ENCODE measurements at places on chromosomes 11 and 22.

GRCh38 chr11:47506795-47507562 lies 46.0 kb downstream of the CELF1 start:
- no peak for DNase-seq

- DNase-seq = no peak
These were observed 240.2 kb downstream of the CADM1 start for GRCh38 chr11:115263799-115264656.

- DNase-seq = no peak
These were observed 49.5 kb downstream of the MICAL3 start for GRCh38 chr22:17974703-17975372.

GRCh38 chr11:32487270-32487669 lies 51.9 kb upstream of the WT1 start:
- DNase-seq = no peak

DNA sequence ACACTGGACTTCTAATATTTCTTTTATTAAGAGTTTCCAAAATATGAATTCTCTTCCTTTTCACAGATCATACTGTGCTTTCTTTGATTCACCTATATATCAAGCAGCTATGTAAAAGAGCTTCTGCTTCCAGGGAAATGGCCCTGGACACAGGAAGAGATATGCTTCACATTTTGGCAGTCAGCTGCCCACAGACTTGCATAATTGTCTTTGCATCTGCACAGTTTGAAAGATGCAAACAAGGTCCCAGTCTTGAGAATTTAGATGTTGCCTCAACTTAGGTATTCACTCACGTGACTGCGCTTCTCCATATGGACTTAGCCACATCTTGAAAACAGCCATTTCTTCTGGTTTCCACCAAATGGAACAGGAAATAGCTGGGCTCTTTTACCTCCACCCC lies 92.3 kb upstream of the POU2AF2 start:
- no peak for DNase-seq

GRCh38 chr11:26946257-26946716 lies 47.6 kb upstream of the FIBIN start:
- no peak for DNase-seq

DNA sequence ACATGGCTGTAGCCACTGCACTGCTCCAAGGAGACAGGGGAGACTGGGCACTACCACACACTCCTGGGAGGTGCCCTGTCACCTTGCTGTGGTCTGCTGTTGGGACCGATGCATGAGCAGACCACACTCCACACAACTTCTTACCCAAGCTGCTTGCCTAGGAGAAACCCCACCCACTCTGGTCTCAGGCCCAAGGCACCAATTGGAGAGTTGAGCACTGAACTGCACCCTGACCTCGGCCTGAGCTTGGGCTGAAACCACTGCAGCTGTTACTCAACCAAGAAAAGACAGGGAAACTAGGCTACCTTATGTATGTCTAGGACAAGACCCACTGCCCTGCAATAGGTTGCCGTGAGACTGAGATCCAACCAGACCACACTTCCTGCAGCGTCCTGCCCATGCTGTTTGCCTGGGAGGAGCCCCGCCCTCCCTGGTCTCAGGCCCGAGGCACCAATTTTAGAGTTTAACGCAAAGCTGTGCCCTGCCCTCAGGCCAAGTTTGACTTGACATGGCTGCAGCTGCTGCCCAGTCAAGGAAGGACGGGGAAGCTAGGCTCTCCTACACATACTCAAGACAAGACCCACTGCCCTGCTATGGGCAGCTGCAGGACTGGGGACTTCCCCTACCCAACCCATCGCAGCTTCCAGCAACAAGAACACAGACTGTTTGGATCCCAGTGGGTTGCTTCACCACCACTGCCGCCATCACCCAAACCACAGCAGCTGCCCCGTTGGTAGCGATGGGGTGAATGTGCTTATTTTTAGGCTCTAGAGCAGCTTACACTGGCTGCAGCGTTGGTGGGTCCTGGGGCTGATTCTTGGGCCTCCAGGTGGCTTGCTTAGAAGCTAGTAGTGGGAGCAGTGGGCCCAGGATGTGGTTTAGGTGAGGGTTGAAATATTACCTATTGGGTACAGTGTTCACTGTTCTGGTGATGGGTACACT lies 66.8 kb downstream of the BRD1 start:
- DNase-seq = no peak

DNA sequence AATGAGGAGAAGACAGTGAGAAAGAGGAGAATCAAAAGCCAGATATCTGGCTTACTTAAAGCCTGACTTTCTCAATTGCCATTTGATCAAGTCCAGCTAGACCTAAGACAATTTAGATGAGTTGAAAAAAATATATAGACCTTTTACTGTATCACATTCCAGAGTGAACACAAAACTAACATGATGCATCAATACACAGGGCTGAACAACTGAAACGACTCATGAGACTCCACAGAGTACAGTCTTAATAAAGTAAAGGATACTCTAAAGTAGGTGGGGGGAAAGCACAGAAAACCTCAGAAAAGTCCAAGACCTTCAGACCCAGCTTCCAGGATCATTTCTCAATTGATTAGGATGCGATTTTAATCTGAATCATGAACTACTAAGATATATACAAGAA lies 95.3 kb upstream of the OR9G4 start:
- no peak for DNase-seq

- DNase-seq = no peak
These were observed 2.3 kb downstream of the ATG16L2 start for GRCh38 chr11:72816404-72816990.

DNA sequence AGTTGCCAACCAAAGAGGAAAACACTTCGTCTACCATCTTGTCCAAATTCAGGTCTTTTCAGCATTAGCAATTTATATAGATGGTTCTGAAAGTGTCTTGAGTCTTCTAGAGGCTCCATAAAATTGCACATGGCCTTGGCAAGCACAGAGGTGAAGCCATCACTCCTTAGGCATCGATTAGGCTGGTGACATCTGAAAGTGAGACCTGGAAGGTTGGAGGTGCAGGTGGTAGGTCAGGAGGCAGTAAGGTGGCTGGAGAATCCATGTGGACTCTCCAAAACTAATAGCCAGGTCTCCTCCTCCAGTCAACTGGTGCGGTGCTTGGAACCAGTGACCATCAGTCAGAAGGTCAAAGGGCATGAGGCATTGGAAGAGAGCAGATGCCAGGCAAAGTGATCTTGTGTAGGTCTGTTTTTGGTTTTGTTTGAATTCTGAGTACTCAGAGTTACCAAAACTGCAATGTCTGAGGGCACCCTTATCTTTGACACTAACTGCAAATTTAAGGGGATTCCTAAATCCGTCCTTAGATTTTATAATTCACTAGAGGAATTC lies 6.6 kb upstream of the APOL2 start:
- DNase-seq = no peak

DNA sequence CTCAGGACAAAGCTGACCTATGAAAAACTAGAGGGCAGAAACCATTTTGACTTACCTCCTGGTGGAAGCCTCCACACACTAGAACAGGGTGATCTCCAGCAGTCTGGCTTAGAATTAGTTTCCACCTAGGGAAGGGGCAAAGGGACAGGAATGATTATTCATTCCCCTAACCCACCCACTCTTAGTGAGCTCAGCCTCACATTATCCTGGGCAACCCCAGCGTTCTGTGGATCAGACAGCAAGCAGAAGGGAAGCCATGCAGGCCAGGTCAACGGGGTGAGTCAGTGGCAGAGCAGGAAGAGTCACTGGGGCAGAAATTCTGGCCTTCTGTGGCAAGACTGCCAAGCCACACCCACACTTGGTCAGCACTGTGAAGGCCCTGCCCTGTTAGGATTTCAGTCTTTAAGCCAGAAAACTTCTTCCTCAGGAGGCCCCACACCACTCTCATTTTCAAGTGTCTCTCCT lies 10.5 kb downstream of the NUMA1 start:
- peak; percentile 40 for DNase-seq

GRCh38 chr11:29352273-29352795 lies 664.5 kb downstream of the KCNA4 start:
- DNase-seq = no peak

GRCh38 chr11:109668973-109669634 lies 247.1 kb downstream of the C11orf87 start:
- DNase-seq = no peak

DNA sequence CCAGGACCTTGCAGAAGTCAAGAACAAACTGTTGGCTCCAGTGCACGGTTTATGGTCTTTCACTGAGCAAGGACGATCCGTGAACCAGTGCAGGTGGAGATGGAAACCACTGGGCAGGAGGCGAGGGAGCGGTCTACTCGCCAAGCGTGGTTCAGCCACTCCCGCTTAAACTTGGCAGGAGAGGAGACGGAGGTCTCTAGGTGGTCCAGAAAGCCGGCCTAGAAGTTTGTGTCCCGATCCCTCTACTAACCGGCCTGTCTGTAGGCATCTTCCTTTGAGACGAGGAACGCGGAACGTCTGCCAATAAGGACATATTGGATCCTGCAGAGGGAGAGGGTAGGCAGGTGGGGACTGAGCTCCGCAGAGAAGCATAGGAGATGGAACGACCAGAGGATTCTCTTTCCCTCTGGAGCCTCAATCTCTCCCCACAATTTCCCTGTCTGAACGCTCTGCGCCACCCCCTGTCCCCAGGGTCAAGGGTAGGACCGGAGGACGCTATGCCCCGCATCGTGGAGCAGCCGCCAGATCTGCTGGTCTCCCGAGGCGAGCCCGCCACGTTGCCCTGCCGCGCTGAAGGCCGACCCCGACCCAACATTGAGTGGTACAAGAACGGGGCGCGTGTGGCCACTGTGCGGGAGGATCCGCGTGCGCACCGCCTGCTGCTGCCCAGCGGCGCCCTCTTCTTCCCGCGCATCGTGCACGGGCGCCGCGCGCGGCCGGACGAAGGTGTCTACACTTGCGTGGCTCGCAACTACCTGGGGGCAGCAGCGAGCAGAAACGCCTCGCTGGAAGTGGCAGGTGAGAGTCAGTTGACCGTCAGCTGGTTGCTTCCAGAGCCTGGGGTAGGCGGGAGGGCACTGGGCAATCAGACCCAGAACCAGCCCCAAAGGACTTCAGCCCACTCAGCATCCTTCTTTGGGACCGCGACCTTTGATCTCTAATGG lies 3.4 kb downstream of the ROBO3 start:
- no peak for DNase-seq

GRCh38 chr11:33936725-33937604 lies 45.1 kb upstream of the LMO2 start:
- DNase-seq = no peak

DNA sequence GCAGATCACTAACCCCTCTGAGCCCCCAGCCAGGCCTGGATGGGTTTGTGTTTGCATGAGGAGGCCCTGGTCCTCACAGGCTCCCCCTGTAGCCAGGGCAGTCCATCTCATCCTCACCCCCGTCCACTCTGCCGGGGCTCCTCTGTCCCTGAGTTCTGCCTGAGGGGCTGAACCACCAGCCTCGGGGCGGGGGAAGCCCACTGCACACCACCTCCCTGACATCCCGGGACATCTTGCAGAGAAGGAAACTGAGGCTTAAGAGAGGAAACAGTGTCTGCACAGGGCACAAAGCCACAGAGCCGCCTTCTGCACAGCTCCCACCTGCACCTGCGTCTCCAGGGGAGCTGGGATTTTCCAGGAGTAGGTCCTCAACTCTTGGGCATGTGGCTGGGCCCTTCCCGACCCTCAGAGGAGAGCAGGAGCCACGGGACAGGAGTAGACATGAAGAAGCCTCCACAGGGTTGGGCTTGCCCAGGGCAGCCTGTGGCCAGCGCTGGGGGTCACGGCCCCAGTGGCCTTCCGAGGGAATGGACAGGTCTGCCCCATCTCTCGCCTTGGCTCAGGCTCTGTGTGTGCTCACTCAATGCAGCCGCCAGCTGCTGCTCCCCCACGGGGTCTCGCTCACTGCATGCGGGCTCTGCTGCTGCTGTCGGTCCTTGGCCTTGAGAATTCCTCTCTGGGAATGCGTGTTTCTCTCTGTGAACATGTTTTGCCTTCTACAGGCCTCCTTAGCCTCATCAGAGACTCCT lies 45.4 kb upstream of the CCDC188 start:
- DNase-seq = no peak

DNA sequence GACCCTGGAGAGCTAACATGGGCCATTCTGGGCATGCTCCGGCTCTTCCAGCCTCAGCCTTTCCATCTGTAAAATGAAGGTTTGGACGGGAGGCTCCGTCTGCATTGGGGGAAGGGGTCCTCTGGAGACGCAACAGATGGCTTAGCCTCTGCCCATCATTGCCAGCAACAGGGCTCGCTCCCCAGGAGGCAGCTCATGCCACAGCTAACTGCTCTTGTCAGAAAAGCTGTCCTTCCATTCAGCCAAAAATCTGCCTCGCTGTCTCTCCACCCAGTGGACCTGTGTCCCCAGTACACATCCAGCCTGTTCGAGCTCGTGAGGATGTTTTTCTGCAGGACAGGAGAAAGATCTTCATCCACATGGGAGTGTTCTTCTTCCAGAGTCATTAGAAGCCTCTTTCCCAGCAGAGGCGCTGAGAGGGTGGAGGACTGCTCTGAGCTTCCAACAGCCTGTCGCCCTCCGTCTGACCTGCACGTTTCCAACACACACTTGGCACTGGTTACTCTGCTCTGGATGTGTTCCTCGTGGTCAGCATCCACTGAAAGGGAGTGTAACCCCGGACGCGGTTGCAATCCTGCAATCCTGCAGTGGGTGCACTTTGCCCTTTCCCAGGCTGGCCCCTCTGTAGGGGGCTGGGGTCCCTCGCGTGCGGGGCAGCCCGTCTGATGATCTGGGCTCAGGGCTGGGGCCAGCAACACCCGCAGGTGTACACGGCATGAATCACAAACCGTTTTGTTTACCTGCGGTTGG lies 1340.9 kb downstream of the TBC1D22A start:
- peak; percentile 69 for DNase-seq

DNA sequence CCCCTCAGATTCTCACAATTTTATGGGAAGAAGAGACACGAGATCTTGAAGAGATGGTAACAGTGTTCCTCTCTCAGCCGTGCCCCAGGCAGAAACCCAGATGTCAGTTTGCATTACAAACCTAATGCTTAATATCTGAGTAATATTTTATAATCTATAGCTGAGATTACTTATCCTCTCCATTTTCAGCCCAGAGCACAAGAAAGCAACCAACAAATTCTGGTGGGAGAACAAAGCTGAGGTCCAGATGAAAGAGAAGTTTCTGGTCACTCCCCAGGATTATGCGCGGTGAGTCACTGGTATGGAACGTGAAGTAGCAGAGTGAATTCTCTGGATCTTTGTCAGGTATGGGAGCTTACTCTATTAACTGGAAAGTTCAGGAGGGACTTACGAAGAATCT lies 884 bp downstream of the CENATAC start:
- no peak for DNase-seq

DNA sequence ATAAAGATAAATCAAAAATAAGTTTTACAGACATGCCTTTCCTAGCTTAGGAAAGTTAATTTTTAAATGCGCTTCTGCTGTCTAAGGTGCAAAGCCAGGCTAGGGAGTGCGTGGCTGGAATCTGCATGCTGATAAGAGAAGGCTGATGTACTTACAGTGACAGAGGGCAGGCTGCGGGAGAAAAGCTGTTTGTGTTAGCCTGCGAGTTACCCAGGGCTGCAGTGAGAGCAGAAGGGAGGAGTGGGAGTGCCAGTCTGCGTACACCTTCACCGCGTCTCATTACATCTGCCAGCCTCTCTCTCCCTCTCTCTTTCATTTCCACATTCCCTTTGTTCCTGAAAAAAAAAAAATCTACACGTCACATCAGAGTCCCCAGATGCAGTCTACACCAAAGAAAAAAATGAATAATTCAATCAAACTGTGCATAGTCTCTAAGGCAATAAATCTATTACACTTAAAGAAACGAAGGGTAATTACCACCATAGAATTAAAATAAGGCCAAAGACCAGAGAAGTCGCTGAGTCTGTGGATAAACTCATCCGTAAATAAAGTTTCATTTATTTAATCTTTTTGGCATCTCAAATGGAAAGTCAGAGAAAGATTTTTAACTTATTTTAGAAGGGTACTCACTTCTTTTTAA lies 126.4 kb upstream of the C11orf58 start:
- no peak for DNase-seq

- DNase-seq = no peak
These were observed 79.6 kb downstream of the BBOX1 start for GRCh38 chr11:27120211-27120610.

- DNase-seq = no peak
These were observed 65.8 kb upstream of the MS4A8 start for GRCh38 chr11:60633645-60634044.
